Muscle of leg (tissue), 16 donors: ENCODE measurements at places on chromosomes 6 and 20. TPM values are rescaled to one million over a fixed set of nuclear protein-coding genes. Genes with fewer than 3 reads are reported as not detected.

The C20orf202 gene
- 0.35 TPM for total RNA-seq

The CSNK2A1 gene
- total RNA-seq, result 123 TPM

The C6orf118 gene
- 0.89 TPM for total RNA-seq

The ETV7 gene
- total RNA-seq, result 0.04 TPM

DNA sequence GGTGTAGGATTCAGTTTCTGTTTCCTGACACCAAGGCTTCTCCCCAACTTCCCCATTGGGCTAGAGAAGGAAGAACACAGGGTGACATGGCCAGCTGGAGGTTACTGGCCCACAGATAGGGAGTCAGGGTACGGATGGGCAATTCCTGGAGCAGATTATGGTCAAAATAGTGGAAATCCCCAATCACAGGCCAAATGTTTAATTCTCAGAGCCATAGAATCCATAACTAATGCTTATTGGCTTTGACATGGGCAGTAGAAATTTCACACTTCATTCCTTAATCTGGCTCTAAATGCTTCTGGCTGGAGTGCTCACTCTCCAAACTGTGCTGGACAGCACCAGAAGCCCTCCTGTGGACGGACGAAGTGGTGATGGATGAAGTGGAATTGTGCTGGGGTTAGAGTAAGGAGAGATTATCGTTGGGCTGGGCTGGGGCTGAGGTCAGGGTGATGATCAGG, 887 bp downstream of the SIGLEC1 start:
- H3K27ac ChIP-seq, result peak overlapping the region; percentile 75
- H3K4me1 ChIP-seq, result peaks cover 39% of the 10 kb centered on the region
- H3K4me3 ChIP-seq, result peak overlapping the region; percentile 22

GRCh38 chr6:1001655-1002349, 308.9 kb upstream of the EXOC2 start:
- no peak overlapping the region for H3K4me3 ChIP-seq
- peaks cover 5% of the 10 kb centered on the region for H3K27me3 ChIP-seq
- no peaks in the 10 kb centered on the region for H3K4me1 ChIP-seq
- H3K36me3 ChIP-seq, result no peaks in the 10 kb centered on the region

GRCh38 chr6:168475188-168476013, 34.4 kb downstream of the SMOC2 start:
- DNase-seq, result no peak
- peaks cover 6% of the 10 kb centered on the region for H3K27me3 ChIP-seq
- H3K4me1 ChIP-seq, result no peaks in the 10 kb centered on the region
- H3K27ac ChIP-seq, result no peak overlapping the region
- no peak overlapping the region for H3K4me3 ChIP-seq

GRCh38 chr6:142786476-142786875, 158.5 kb downstream of the HIVEP2 start:
- no peaks in the 10 kb centered on the region for H3K27me3 ChIP-seq
- DNase-seq, result no peak
- no peak overlapping the region for H3K27ac ChIP-seq

- H3K27ac ChIP-seq, result no peak overlapping the region
- H3K4me3 ChIP-seq, result no peak overlapping the region
- no peak for DNase-seq
- no peaks in the 10 kb centered on the region for H3K4me1 ChIP-seq
- no peaks in the 10 kb centered on the region for H3K36me3 ChIP-seq
- no peaks in the 10 kb centered on the region for H3K27me3 ChIP-seq
Measured at GRCh38 chr6:129776542-129777330, 66.8 kb upstream of the ARHGAP18 start.

DNA sequence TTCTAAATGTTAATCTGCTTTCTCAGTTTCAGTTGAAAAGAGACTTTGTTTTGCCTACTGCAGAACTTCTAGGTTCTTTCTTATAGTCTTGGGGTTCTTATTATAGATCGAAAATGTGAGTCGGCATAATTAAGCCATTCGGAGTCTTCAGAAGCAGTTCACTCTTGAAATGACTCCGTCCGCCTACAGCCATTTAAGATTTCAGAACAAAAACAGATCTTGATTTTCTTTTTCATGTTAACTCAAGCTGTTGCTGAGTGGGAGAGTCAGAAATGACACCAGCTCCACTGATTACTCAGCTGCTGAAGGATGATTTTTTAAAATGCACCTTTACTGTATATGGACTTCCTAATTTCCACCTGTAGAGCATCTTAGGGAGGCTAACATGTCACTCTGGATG, 15.9 kb downstream of the PRDM1 start:
- DNase-seq, result no peak
- H3K4me1 ChIP-seq, result peaks cover 2% of the 10 kb centered on the region
- no peak overlapping the region for H3K27ac ChIP-seq
- no peak overlapping the region for H3K4me3 ChIP-seq

- DNase-seq, result peak; percentile 54
- no peaks in the 10 kb centered on the region for H3K27me3 ChIP-seq
Measured at GRCh38 chr6:159094444-159095252, 49.9 kb upstream of the TAGAP start.

DNA sequence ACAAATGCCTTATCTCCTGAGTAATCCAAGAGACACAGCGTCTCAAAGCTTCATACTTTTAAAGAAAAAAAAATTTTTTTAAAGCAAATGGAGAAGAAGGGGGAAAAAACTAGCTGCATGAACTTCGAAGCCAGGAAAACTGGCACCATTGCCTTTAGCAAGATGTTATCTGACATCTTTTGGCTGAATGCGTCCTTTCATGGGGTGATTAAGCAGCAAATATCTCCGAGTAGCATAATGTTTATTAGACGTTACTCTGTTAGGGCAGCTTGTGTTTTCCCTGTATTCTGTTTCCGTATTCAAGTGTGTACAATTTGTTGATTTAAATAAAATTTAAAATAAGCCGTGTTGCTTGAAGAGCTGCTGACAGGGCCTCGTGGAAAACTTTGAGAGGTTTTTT, 76.5 kb upstream of the TSHZ2 start:
- H3K4me3 ChIP-seq, result no peak overlapping the region
- no peaks in the 10 kb centered on the region for H3K27me3 ChIP-seq
- no peak overlapping the region for H3K27ac ChIP-seq
- no peaks in the 10 kb centered on the region for H3K4me1 ChIP-seq
- no peaks in the 10 kb centered on the region for H3K36me3 ChIP-seq
- no peak for DNase-seq

DNA sequence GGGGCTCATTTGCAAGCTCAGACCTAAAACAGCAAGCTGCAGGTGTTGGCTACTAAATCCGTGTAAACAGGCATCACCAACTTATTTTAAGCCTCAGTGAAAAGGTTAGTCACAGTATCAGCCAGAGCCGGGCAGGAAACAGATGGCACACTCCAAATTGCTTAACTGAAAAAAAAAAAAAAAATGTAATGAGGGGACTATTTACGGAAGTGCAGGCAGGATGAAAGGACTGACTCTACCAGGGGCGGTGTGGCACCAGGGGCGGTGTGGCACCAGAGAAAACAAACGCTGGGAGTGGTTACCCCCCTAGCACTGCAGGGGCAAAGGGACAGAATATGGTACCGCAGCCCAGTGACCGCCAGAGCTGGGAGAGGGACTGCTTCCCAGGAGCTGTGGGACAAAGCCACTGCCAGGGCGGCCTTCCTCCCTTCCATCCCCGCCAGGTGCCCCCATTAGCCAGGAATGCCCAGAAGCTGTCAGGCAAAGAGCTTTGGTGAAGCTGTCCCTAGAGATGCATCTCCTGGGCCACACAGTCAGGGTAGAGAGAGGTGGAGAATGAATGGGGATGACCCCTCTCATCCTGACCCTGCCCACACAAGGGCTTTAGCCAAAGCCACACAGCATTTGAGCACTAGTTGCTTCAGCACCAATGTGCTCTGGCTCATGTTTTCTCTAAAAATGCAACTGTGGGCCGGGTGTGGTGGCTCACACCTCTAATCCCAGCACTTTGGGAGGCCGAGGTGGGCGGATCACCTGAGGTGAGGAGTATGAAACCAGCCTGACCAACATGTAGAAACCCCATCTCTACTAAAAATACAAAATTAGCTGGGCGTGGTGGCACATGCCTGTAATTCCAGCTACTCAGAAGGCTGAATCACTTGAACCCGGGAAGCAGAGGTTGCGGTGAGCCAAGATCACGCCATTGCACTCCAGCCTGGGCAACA, 39.6 kb upstream of the GFOD1 start:
- no peak overlapping the region for H3K4me3 ChIP-seq
- no peaks in the 10 kb centered on the region for H3K36me3 ChIP-seq
- peak overlapping the region; percentile 22 for H3K27ac ChIP-seq
- peak; percentile 64 for DNase-seq

DNA sequence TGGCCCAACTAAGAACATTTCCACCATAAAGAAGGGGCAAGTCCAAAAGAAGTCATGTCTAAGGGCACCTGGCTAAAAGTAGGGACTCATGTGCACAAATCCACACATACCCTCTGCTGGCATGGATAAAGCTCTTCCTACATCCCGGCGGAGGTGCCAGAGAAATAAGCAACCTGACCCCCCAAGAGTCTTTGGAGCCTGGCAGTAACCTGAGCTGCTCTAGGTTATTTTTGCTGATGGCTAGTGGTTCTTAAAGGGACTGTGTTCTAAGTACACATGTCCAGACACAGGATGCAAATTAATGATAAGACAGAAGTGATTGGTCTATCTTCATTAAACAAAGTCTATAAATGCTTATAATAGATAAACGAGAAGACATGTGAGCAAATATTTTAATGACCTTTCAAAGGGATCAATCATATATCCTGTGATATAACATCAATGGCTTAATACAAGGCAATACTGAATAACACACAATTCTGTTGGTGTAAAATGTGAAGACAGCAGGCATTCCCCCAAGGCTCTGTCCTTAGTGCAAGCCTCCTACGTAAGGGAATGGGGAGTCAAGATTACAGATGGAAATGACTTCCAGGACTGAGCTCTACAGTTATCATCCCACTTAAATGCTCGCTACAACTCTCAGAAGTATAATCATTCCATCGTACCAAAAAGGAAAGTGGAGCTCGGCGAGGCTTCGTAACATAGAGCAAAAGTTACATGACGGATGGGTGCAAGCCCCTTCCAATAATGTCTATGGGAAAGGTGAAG, 52.5 kb downstream of the HIVEP2 start:
- no peak overlapping the region for H3K4me3 ChIP-seq
- H3K27ac ChIP-seq, result no peak overlapping the region
- peaks cover 2% of the 10 kb centered on the region for H3K4me1 ChIP-seq
- peak; percentile 52 for DNase-seq

GRCh38 chr6:156658966-156659821, 118.0 kb upstream of the ARID1B start:
- H3K4me3 ChIP-seq, result no peak overlapping the region
- no peaks in the 10 kb centered on the region for H3K27me3 ChIP-seq
- H3K27ac ChIP-seq, result no peak overlapping the region
- H3K36me3 ChIP-seq, result no peaks in the 10 kb centered on the region
- H3K4me1 ChIP-seq, result peaks cover 5% of the 10 kb centered on the region
- no peak for DNase-seq

DNA sequence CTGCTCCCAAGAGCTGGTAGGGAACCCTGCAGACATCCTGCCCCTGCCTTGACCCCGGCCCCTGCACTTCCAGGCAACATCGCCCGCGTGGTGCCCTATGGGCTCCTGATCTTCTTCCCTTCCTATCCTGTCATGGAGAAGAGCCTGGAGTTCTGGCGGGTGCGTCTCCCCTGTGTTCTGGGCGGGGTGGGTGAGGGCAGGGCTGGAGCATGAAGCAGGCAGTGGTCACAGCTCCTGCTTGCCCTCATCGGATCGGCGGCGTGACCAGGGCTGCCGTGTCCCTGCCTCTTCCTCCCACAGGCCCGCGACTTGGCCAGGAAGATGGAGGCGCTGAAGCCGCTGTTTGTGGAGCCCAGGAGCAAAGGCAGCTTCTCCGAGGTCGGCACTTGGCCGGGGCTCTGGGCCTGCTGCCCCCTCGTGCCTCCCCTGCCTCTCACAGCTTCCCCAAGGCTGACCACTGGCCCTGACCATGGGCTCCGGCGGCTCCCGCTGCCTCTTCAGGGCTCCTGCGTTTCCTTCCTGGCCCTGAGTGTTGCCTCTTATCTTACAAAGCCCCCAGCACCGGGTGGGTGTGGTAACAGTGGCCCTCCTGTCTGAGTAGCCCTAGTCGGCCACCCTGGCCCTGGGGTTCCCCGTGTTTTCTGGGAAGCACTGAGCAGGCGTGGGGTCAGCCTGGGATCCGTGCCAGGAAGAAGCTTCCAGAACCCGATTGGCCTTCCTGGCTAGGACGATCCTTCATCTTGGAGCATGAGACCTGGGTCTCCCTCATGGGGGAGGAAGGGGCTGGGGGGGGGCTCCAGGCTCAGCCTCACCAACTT, 8.0 kb upstream of the TNFRSF6B start:
- peak overlapping the region; percentile 10 for H3K27ac ChIP-seq
- H3K4me3 ChIP-seq, result no peak overlapping the region
- H3K4me1 ChIP-seq, result peaks cover 26% of the 10 kb centered on the region
- no peak for DNase-seq

DNA sequence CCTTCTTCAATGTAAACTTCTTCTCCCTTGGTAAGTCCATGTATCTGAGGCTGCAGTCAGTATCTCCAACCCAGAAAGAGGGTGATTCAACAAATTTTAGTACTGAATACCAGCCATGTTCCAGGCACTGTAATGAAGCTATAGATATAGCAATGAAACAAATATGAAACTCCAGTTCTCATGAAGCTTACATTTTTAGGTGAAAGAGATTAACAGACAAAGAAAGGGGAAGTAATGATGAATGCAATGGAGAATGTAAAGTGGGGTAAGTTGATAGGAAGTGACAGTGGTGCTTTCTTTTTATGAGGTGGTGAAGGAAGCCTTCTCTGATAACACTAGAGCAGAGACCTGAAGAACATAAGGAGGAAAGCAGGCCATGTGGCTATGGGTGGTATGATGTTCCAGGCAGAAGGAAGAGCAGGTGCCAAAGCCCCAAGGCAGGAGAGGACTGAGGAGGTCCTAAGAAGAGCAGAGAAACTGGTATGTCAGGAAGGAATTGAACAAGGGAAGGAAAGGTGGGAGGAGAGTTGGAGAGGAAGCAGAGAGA, 143.6 kb downstream of the TFAP2B start:
- no peak for DNase-seq
- no peak overlapping the region for H3K27ac ChIP-seq
- H3K4me3 ChIP-seq, result no peak overlapping the region
- H3K4me1 ChIP-seq, result no peaks in the 10 kb centered on the region
